Heart right ventricle (tissue), 16 donors: ENCODE measurements at places on chromosomes 4 and X.

DNA sequence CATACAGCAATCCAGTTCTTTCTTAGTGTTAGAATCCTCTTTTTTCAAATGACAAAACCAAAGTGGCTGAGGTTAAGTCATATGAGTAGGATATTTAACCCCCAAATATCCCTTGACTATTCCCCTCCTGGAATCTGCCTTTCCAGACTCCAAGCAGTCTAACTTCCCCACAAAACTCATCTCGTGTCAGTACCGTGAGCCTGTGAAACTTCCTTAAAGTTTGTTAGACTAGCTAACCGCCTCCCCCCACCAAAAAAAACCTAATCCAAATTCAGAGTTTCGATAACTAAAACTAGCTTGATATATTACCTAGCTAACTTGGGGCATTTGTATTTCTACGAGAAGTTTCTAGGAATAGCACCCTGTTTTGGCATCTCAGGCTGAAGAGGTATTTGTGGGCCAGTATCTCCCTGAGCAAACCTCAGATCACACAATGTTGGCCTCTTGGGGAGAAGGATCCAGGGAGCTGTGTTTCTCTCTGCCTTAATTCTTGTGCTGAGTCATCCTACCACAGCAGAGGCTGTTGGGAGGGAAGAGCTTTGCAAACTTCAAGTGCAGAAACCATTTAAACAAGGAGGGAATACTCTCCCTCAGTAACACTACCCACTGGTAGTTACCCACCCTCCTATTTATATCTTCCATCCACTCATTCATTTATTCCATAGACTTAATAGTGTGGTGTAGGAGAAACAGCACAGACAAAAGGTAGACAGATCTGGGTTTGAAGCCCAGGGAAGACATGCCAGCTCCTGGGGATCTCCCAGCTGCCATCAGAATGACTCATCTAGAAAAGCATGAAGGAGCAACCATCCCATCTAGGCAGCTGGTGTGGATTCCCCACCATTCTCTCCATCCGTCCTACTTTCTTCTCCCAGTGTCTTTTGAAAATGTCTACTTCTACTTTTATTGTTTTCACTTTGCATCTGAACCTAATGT lies 39.3 kb upstream of the TXK start:
- DNase-seq: no peak

DNA sequence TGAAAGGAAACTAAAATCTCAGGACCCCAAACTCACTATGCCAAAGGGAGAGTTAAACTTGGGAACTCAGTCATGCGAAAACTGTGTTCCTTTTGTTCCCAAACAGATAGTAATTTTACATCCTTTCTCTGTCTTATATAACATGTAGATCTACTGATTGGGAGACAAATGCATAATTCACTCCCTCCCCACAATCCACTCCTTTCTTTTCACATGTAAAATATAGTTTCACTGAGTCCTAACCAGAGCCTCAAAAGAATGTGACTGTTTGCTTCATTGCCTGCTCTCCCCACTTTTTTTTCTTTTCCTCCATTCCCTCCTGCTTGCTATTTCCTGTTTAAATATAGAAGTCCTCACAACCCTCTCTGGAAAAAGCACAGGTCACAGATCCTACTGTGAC lies 699.3 kb upstream of the ADGRL3 start:
- no peak for DNase-seq

GRCh38 chrX:49186125-49187027 lies at the start of gene PRICKLE3:
Gene PRICKLE3, minus strand, starts transcription at chrX:49186373. Its CDS starts 76 bp downstream, at chrX:49186297.
- DNase-seq: peak; percentile 82

- no peak for DNase-seq
Measured at GRCh38 chrX:109403922-109404321, 78.0 kb downstream of the GUCY2F start.

GRCh38 chr4:123555233-123555806 lies 158.7 kb downstream of the SPRY1 start:
- peak; percentile 75 for DNase-seq

DNA sequence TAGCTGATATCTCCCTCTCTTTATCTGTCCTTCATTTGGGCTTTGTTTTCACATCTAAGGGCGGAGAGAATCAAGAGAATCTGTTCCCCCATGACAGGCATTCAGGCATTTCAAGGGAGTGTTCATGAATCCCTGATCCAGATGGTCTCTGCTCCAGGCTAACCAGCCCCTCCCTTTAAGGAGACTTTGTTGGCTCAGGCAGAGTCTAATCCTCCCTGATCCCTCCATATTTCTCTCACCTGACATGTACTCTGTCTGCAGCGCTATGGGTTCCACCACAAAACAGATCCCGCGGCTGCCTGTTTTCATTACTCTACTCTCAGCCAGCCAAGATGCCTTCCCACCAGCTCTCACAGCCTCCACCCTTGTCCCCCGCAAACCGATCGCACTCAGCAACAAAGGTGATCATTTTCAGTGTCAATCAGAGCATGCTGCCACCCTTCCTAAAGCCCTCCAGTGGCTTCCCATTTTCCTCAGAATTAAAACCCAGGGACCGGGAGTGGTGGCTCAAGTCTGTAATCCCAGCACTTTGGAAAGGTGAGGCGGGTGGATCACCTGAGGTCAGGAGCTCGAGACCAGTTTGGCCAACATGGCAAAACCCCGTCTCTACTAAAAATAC lies 30.3 kb upstream of the SLC2A9 start:
- no peak for DNase-seq

GRCh38 chrX:46559062-46559461 lies 13.8 kb upstream of the ZNF674 start:
- DNase-seq: no peak

- DNase-seq: no peak
Measured at GRCh38 chr4:58564695-58565475, 1454.7 kb upstream of the IGFBP7 start.

GRCh38 chr4:98468709-98469108 lies 189.7 kb downstream of the TSPAN5 start:
- peak; percentile 28 for DNase-seq
